T-helper 9 cell (primary cell): ENCODE measurements at places on chromosomes 1 and 21.

GRCh38 chr1:10835822-10836421, 39.5 kb upstream of the CASZ1 start:
- no peak for DNase-seq

GRCh38 chr21:32312976-32313375, 14.3 kb downstream of the MRAP start:
- no peak for DNase-seq

- DNase-seq: no peak
These were observed 27.8 kb downstream of the AVPR1B start for GRCh38 chr1:206089341-206089740.

DNA sequence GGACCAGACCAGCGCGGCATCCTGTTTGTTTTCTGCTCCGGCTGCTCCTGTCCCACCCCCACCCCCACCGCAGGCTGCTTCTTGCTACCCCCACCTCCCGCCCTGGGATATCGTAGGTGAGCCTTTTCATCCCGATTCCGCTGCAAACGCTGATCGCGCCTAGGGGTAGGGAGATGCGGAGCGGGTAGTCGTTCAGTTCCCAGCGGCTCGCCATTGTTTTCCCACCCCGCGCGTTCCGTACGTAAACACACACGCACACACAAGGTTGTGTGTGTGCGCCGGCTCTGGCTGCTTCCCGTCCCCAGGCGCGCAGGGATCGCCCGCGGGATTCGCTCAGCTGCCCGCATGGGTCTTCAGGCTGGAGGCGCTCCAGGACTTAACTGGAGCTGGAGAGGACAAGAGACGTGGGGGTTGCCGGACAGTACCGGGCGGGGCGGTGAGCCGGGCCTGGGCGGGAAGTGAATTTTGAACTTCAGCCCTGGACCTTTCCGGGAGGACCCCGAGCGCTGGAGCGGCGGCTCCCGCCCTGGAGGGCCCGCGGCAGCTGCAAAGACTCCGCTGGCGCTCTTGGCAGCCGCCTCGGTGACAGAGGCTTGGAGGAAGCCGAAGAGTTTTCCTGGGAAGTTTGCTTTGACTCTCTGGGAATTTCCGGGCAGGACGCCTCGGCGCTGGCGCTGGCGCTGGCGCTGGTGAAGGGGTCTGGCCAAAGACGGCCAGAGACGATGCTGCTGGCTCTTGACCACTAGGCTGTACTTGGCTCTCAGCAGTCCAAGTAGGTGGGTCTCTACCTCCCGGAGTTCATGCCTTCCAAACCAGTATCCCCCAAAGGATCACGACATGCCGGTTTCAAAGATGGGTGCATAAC, 1.6 kb downstream of the SOX13 start:
- DNase-seq: no peak

DNA sequence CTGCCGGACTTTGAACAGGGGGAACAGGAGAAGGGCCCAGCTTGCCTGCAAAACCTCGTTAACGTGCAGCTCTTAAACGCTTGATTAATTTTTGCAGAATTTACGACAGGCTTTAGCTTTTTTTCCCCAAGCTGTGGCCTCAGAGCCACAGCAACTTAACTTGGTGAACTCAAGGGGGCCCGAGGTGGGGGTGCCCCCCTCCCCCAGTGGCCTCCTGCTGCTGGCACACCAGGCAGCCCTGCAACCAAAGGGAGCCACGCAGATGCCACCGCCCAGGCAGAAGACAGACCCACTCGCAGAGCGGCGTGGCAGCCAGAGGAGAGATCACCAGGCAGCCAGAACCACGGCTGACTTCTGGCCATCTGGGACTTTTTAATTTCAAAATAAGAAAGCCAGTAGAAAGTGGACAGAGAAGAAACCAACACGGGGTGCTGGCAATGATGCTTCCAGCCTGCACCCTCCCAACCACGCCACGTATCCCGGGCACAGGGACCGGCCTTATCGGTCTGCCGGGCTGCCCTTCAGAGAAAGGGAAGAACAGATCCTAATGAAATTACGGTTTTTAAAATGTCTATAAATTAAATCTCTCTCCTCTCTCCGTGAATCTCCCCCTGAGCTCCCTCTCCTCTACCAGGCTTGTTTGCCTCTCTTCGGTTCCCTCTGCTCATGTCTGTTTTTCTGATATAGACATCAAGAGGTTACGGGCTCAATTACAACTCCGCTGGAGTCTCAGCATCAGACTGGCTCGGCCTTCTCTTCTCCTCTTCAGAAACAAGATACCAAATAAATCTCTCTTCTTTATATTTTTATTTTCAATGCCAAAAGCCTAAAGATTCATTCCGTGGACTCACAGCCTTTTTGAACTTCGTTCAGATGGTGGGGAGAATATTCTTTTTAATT, 6.4 kb downstream of the CASZ1 start:
- DNase-seq: no peak

GRCh38 chr1:84936116-84936810, 43.3 kb upstream of the LPAR3 start:
- DNase-seq: no peak

- no peak for DNase-seq
These were observed 15.8 kb downstream of the SYNJ1 start for GRCh38 chr21:32712043-32712442.

DNA sequence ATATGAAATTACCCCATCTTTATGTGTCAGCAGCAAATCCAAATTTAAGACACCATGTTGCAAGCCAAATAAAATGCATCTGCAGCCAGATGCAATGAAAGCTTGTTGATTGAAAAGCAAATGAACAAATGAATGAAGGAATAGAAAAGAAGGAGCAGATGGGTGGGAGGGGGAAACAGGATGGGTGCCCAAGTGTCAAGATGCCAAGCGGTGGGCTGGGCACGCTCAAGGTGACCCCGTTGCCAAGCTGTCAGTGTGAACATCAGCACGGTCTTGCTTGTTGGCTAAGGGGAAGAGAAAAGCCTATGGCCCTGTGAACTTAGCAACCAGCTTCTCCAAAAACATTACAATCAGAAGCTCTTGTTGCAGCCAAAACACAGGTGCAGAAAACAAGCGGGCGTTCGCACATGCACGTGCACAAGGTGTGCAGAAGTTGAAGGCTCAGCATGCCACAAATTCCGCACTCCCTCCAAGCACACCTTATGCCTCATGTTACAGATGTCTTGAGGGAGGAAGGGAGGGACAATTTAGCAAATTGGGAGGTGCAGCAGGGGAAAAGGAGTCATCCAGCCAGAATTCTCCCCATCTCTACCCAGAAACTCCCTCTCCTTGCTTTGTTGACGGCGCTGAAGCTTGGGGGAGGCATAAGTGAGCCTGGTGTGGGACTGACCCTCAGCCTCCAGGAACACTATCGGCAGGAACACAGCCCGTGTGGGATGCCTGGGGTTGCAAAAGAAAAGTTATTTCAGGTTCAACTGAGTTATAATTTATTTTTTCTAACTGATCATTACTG, 62.4 kb downstream of the HIVEP3 start:
- DNase-seq: no peak

GRCh38 chr1:41371630-41372599, 10.7 kb downstream of the FOXO6 start:
- DNase-seq: no peak

GRCh38 chr1:116169898-116170297, 58.7 kb downstream of the MAB21L3 start:
- no peak for DNase-seq

- no peak for DNase-seq
These were observed 181.2 kb upstream of the SGIP1 start for GRCh38 chr1:66352792-66353191.

DNA sequence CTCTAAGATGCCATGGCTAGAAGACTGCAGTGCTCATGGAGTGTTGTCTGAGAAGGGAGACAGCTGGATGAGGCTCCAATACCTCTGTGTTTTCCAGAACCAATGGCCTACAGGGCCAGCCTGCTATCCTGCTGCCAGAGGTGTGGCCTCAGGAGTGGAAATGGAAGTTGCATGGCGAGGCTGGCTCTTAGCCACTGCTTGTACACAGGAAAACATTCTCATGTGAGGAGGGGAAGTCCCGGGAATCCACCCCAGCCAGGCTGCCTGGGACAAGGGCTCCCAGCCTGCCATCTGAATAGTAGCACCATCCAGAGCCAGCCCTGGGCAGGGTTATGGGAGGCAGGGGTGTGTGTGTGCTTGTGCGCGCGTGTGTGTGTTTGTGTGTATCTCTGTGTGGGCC, 56.5 kb downstream of the SDC3 start:
- no peak for DNase-seq

GRCh38 chr1:53276153-53276901, 38.0 kb upstream of the MAGOH start:
- DNase-seq: no peak

DNA sequence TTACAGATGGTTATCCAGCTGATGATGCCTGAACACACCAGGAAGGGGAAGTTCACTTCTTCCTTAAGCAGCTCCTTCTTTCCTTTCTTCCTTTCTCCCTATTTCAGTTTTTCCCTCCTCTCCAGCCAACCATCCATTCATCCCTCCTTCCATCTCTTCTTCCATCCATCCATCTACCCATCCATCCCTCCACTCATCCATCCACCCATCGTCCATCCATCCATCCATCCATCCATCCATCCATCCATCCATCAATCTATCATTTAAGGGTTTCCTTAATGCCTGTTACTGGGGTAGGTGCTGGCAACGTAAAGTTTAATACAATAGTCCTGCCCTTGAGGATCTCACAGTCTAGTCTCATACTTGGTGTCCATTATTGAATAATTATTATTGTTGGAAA, 36.8 kb downstream of the C1orf21 start:
- no peak for DNase-seq

DNA sequence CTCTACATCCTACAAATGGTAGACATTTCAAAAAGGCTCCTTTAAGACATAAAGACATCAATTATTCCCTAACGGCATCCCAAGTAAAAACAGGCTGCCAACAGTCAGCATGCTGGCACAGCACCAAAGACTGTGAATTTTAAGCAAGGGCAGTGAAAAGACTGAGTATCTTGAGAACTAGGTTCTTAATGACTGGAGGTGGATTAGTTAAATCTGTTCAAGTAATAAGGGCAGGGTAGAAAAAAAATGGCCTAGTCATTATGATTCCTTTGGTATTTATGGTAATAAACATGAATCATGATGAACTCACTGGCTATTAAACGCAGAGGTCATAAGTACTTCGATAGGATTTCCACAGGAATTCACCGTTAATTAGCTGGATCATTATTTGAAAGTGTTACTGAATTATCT, 75.2 kb downstream of the KIFAP3 start:
- no peak for DNase-seq

GRCh38 chr1:92583821-92584760, 97.4 kb upstream of the GFI1 start:
- DNase-seq: no peak

GRCh38 chr21:31801551-31802219, 69.8 kb upstream of the SCAF4 start:
- no peak for DNase-seq

DNA sequence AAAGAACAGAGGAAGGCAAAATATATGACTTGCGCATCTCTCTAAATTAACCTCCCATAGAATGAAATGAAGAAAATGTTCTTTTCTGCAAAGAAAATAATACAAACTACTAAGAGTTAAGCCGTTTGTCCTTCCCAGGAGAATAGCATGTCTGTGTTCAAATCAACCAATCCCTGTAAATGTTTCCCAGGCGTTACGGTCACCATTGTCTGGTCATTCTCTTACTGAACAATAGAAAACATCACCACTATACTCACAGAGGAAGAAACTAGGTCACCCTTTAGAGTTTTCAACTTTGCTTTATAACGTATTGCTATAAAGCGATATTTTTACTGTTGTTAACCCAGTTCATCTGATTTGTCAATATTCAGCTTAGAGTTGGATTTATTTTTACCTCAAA, 34.1 kb downstream of the COL11A1 start:
- DNase-seq: no peak

DNA sequence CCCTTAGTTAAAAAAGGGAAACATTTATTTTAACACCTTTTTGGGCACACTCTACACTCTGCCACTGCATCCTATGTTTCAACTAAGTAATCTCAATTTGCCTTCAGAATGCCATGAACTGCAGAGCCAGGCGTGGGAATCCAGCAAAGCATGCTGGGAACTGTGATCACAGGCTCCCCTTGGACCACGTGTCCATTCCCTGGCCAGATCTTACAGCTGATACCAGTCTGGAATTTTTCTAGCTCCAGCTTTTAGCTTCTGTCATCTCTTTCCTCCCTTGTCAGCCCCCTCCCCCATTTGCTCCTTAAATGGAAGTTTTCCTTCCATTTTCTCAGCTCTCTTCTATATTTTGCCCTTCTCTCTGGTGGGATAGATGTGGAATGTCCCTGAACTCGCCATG, 29.4 kb downstream of the RCSD1 start:
- DNase-seq: no peak

DNA sequence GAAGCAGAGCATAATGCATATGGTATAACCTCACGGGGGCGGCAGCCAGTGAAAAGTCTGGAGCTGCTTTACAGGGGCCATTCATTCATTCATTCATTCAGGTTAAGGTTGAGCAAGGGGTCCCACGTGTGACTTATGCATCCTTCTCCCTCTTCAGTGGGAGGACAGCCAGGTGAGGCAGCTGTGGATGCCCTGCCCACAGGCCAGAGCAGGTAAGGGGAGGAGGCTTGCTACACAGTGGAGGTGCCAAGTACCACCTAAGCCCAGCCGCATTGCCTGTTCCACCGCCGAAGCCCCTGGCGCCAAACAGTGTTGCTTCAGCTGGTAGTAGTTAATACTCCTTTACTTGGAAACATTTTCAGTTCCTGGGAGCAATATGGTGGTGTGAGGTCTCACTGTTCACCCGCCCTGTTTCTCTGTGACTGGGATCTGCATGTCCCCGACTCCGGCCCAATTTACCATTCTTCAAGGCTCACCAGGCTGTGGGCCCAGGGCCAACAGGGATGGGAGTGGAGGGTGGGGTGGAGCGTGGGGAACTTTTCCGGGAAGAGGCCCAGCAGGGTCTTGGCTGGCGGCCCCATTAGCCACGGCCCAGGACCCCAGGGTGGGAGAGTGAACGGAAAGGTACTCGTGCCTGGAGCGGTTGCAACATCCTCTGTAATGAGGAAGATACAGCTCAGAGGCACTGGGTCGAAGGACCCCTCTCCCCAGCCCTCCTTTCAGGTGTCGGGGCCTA, 722 bp upstream of the PODN start:
- no peak for DNase-seq

DNA sequence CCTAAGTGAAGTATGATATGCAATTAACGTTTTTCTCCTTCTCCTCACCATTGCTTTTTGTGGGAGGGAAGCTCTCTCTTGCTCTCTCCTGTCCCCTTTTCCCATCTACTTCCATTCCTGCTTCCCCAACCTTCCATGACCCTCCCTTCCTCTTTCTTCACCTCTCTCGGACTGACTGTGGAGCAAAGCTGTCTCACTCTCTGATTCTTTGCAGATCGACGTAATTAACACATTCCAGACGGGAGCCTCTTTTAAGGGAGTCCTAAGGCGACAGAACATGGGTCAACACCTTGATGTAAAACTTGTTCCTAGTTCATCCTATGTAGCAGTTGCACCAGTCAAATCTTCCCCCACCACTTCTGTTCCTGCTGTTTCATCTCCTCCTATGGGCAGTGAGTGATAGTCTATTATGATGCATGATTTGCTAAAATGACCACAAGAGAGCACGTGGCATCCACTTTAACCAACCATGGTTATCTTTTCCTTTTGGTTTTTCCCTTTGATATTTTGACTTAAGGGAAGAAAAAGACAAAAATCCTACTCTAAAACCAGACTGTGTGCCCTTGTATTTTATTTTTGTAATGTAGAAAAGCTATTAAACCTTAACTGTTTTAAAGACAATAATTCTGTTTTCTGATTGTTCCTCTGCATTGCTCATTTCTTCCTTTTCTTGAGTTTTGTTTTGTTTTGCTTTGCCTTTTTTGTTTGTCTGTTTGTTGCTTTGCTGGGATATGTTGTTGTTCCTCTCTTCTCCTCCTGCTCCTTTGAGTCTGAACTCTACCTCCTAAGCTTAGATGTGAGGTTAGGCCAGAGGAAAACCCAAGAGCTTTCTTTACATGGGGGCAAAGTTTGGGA, 31.7 kb upstream of the LAX1 start:
- no peak for DNase-seq

GRCh38 chr1:5494518-5494917, 497.7 kb downstream of the NPHP4 start:
- DNase-seq: no peak
